ENCODE measurements at places on chromosomes 12 and 14.

- H3K27ac ChIP-seq = peak overlapping the region; percentile 87
- peak; percentile 100 for DNase-seq
- H3K27me3 ChIP-seq = no peaks in the 10 kb centered on the region
- H3K4me1 ChIP-seq = peaks cover 18% of the 10 kb centered on the region
- peaks cover 30% of the 10 kb centered on the region for H3K36me3 ChIP-seq
Observed at GRCh38 chr12:120086801-120087621, 29.5 kb downstream of the RAB35 start.

DNA sequence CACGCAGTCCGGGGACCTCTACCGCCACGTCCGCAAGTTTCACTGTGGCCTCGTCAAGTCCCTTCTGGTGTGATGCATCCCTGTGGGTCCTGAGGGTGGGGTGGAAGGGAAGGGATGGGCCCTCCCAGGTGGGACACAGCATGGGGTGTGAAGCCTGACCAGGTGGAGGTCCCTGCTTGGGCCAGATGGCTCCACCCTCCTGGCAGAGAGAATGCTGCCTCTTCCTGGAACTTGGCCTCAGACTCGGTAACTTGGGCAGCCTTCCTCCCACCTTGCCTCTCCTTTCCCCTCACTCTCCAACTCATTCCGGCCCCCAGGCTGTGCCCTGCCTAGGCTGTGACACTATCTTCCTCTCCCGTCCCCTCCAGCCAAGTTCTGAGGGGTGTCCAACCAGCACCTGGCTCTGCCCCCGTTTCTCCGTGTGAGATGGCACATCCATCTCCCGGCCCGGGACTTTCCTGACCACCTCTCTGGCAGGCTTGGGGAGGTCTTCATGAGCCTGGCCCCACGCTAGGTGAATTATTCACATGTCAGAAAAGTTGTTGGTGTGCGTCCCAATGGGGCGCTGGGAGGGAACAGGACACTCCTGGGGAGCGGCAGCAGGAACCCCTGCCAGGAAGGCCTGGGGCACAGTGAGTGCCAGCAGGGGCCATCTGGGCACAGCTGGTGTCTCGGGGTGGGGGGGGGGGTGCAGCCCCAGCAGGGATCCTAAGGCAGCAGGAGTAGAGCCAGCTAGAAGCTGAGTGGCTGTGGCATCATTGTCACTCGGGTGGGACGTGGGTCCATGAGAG is 1.7 kb downstream of the ZBTB42 start:
- H3K4me3 ChIP-seq = no peak overlapping the region
- no peak for DNase-seq
- peaks cover 20% of the 10 kb centered on the region for H3K4me1 ChIP-seq
- H3K36me3 ChIP-seq = peaks cover 13% of the 10 kb centered on the region
- H3K27me3 ChIP-seq = peaks cover 18% of the 10 kb centered on the region

- H3K27me3 ChIP-seq = no peaks in the 10 kb centered on the region
- no peak overlapping the region for H3K27ac ChIP-seq
- no peaks in the 10 kb centered on the region for H3K36me3 ChIP-seq
- H3K4me1 ChIP-seq = no peaks in the 10 kb centered on the region
- H3K4me3 ChIP-seq = no peak overlapping the region
Observed at GRCh38 chr12:40551466-40551865, 140.8 kb upstream of the CNTN1 start.

DNA sequence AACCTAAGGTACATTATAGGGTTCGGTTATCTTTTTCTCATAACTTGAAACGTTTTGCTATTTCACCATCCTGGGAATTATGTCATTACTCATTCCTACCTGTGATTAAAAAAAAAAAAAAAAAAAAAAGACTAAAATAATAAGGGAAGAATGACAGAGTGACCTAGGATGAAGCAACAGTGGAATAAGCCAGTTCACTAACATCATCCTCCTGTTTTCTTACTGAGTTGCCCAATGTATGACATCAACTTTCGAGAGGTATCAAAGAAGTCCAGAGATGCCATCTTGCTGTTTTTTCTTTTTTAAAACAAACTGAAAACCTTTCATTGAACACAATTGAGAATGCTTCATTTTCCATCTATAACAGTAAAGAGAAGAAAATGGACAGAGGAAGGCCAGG is 42.8 kb downstream of the AMN start:
- H3K27ac ChIP-seq = no peak overlapping the region
- H3K4me1 ChIP-seq = peaks cover 15% of the 10 kb centered on the region
- no peak overlapping the region for H3K4me3 ChIP-seq
- H3K36me3 ChIP-seq = peaks cover 87% of the 10 kb centered on the region

- peak overlapping the region; percentile 15 for H3K27ac ChIP-seq
- H3K36me3 ChIP-seq = peaks cover 52% of the 10 kb centered on the region
- no peak overlapping the region for H3K4me3 ChIP-seq
- no peaks in the 10 kb centered on the region for H3K27me3 ChIP-seq
- no peaks in the 10 kb centered on the region for H3K4me1 ChIP-seq
Observed at GRCh38 chr12:120126635-120127005, 10.1 kb upstream of the RAB35 start.

DNA sequence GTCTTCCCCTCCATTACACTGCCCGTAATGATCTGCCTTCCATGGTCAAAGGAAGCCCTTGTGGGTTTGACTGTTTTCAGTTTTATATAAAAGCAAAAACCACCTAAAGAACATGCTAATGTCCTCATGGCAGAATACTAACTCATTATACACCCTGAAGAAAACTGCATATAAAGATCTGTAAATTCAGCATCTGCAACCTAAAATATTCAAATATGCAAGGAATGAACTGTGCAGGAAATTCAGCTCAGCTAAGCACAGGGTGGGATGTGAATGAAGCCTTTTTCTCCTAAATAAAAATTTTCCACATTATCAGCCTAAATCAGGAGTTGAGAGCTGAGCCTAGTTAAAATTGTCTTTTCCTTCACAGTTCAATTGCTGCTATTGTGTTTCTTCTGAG is 128.1 kb downstream of the NRXN3 start:
- no peaks in the 10 kb centered on the region for H3K36me3 ChIP-seq
- DNase-seq = no peak
- no peak overlapping the region for H3K4me3 ChIP-seq
- H3K4me1 ChIP-seq = peaks cover 6% of the 10 kb centered on the region

- DNase-seq = no peak
- H3K27me3 ChIP-seq = no peaks in the 10 kb centered on the region
- H3K27ac ChIP-seq = no peak overlapping the region
Observed at GRCh38 chr12:100279607-100280244, 12.7 kb downstream of the SCYL2 start.

- no peak overlapping the region for H3K27ac ChIP-seq
- no peaks in the 10 kb centered on the region for H3K36me3 ChIP-seq
- H3K4me3 ChIP-seq = no peak overlapping the region
- H3K27me3 ChIP-seq = no peaks in the 10 kb centered on the region
- H3K4me1 ChIP-seq = no peaks in the 10 kb centered on the region
- DNase-seq = no peak
Observed at GRCh38 chr12:91801048-91801447, 344.6 kb downstream of the BTG1 start.

- no peaks in the 10 kb centered on the region for H3K4me1 ChIP-seq
- no peaks in the 10 kb centered on the region for H3K27me3 ChIP-seq
- H3K36me3 ChIP-seq = no peaks in the 10 kb centered on the region
- no peak for DNase-seq
- H3K27ac ChIP-seq = no peak overlapping the region
Observed at GRCh38 chr12:84128117-84128991, 784.2 kb downstream of the SLC6A15 start.

DNA sequence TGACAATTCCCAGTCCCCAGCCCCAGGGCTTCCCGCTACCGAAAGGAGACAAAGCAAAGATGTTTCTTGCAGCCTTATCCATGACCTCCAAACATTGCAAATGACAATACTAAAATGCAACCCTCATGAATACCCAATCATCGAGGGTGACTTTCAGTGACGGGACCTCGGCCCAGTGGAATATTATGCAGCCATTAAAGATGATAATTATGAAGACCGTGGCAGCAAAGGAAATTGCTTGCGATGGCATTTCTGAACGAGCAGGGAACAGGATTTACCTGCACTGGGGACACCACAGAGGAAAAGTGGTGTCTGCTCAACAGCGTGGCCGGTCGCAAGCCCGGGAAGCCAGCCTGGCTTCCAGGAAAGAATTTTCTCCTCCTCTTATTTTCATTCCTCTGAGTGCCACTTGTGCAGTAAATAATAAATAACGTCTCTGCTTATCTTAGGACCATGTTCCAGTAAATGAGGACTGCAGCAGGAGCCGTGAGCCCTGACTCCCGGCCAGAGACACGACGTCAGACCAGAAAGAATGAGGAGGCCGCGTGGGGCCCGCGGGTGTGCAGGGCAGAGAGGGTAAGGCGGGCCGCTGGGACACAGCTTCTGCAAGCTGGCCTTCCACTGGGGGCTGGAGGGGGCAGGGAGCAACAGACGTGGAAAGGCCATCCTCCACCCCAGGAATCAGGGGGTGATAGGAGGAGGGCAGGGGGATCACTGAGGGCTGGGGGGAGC is 6.6 kb downstream of the C14orf180 start:
- no peak for DNase-seq
- peaks cover 44% of the 10 kb centered on the region for H3K4me1 ChIP-seq
- H3K27ac ChIP-seq = no peak overlapping the region
- H3K27me3 ChIP-seq = no peaks in the 10 kb centered on the region
- no peaks in the 10 kb centered on the region for H3K36me3 ChIP-seq

DNA sequence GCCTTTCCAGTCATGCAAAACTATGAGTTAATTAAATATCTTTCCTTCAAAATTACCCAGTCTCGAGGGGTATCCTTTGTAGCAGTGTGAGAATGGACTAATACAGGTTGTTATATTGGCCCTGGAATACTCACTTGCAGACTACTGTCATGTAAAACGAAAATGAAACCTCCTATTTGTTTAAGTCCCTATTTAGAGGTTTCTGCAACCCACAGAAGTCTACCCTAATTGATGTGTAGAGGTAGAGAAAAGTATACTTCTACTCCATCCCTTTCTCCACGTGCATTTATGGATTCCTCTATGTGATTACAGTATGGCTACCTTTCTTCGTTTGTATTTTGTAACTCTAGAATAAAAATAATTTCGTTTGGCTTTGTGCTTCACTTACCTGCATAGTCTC is 371.1 kb downstream of the FSCB start:
- H3K36me3 ChIP-seq = no peaks in the 10 kb centered on the region
- no peaks in the 10 kb centered on the region for H3K4me1 ChIP-seq
- no peaks in the 10 kb centered on the region for H3K27me3 ChIP-seq
- H3K4me3 ChIP-seq = no peak overlapping the region

GRCh38 chr12:117141097-117141898 is 42.1 kb upstream of the TESC start:
- H3K36me3 ChIP-seq = peaks cover 13% of the 10 kb centered on the region
- H3K27ac ChIP-seq = no peak overlapping the region
- DNase-seq = no peak

GRCh38 chr12:59929110-59929509 is 333.3 kb downstream of the SLC16A7 start:
- no peak for DNase-seq
- H3K36me3 ChIP-seq = no peaks in the 10 kb centered on the region
- H3K4me3 ChIP-seq = no peak overlapping the region
- no peaks in the 10 kb centered on the region for H3K27me3 ChIP-seq
- no peak overlapping the region for H3K27ac ChIP-seq

- DNase-seq = no peak
- H3K27me3 ChIP-seq = no peaks in the 10 kb centered on the region
- H3K4me3 ChIP-seq = no peak overlapping the region
- no peak overlapping the region for H3K27ac ChIP-seq
- H3K36me3 ChIP-seq = no peaks in the 10 kb centered on the region
- H3K4me1 ChIP-seq = no peaks in the 10 kb centered on the region
Observed at GRCh38 chr12:25529738-25530137, 23.3 kb downstream of the LMNTD1 start.

- no peaks in the 10 kb centered on the region for H3K27me3 ChIP-seq
- H3K4me3 ChIP-seq = no peak overlapping the region
- no peaks in the 10 kb centered on the region for H3K4me1 ChIP-seq
- no peak overlapping the region for H3K27ac ChIP-seq
Observed at GRCh38 chr12:102408487-102409297, 71.7 kb downstream of the IGF1 start.

DNA sequence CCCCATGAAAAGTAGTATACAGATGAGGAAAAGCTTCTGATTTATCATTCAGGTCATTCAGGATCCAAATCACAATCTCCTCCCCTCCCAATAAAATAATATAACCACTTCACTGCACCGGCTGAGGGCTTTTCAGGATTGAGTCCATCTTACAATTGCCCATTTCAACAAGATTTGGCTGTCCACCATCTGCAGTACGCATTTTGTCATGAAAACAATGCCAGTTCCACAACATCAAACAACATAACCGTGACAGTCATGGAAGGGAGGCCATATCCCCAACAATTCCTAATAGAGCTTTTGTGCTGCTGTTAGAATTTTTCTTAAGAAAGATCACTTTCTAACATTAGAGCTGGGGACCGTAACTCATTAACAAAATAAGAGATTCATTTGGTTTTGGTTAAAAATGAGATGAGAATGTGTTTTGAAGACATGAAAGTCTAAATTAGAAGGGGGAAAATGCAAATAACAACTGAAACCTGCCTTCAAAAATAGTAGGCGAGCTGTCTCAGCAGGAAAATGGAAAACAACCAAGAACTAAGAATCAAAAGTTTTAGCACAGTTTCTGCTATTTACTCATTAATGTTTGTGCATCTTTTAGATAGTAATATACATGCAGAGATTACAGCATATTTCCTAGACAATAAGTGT is 38.3 kb upstream of the TMTC2 start:
- H3K36me3 ChIP-seq = no peaks in the 10 kb centered on the region
- DNase-seq = no peak
- H3K27me3 ChIP-seq = no peaks in the 10 kb centered on the region
- H3K4me1 ChIP-seq = no peaks in the 10 kb centered on the region
- H3K27ac ChIP-seq = no peak overlapping the region

DNA sequence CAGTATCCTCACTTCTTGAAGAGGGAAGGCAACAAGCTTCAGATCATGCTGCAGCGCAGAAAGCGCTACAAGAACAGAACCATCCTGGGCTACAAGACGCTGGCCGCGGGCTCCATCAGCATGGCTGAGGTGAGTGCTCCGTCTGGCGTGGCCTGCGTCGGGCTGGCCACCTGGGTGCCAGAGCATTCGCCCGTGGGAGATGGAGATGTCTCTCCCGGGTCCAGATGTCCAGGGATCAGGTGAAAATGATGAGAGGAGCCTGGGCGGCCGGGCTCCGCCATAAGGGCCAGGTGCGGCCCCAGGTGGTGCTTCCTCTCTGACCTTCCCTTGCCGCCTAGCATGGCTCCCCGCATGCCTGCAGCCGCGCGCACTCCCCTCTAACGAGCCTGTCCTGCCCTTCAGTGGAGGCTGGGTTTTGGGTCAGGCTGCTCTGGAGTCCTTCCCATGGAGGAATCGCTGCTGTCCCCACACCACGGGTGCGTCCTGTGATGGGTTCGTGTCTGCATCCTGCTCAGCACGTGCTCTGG is 40.6 kb downstream of the PACS2 start:
- no peak for DNase-seq
- H3K4me1 ChIP-seq = peaks cover 4% of the 10 kb centered on the region
- no peak overlapping the region for H3K27ac ChIP-seq
- no peak overlapping the region for H3K4me3 ChIP-seq
- peaks cover 86% of the 10 kb centered on the region for H3K36me3 ChIP-seq
- H3K27me3 ChIP-seq = no peaks in the 10 kb centered on the region
